A673 (cell line): ENCODE measurements at places on chromosomes 6 and 20.
A peak's percentile ranks its signal among the peaks of the same experiment; 100 is the strongest.

GRCh38 chr6:3805448-3806123 lies 43.6 kb upstream of the FAM50B start:
- peak; percentile 48 for DNase-seq

- no peak for DNase-seq
Observed at GRCh38 chr20:23131766-23132165, 45.6 kb upstream of the CD93 start.

DNA sequence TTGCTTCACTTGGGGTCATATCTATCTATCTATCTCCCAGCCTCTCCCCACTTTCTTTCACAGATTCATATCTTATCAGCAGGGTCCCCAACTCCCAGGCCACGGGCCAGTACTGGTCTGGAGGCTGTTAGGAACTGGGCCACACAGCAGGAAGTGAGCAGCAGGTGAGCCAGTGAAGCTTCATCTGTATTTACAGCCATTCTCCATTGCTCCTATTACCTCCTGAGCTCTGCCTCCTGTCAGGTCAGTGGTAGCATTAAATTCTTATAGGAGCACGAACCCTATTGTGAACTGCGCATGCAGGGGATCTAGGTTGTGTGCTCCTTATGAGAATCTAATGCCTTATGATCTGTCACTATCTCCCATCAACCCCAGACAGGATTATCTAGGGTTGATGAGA lies 14.8 kb upstream of the TAB2 start:
- no peak for DNase-seq

DNA sequence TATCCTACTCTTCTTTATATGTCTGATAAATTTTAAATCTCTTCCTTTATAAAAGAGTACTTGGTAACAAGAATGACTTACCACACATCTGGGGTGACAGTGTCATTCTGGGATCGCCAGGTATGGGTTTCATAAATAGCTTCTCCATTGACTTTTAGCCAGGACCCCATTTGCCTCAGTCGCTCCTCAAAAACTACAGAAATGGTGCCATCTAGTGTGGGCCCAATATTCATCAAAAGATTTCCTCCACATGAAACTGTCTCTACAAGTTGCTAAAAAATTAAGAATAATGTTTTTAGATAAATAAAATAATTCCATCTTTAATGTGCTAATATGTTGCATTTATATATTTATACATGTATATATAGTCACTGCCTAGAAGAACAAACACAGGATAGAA lies 9.7 kb downstream of the FUCA2 start:
- DNase-seq, result no peak

DNA sequence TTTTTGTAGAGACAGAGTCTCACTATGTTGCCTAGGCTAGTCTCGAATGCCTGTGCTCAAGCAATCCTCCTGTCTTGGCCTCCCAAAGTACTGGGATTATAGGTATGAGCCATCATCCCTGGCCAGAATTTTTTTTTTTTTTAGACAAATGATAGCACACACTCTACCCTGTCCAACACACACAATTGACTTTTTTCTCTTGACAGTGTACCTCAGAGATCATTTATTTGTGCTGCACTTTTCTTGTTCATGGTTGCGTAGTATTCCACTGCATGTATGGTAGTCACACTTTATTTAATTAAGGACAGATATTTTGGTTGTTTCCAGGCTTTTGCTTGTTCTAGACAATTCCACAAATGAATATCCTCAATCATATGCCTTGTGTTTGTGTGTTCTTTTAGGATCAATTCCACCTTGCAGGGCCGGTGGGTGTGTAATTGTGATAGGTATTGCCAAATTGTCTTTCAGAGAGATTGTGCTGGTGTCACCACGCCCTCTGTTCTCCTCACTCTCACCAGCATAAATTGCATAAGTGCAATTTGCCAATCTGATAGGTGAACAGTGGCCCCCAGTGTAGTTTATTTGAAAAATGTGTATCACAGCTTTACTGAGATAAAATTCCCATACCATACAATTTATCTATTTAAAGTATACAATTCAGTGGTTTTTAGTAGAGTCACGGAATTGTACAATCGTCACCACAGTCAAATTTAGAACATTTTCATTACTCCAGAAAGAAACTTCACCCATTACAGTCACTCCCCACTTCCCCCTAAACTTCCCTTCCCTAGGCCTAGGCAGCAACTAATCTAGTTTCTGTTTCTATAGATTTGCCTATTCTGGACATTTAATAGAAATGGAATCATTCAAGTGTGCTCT lies 20.1 kb downstream of the SRC start:
- no peak for DNase-seq

DNA sequence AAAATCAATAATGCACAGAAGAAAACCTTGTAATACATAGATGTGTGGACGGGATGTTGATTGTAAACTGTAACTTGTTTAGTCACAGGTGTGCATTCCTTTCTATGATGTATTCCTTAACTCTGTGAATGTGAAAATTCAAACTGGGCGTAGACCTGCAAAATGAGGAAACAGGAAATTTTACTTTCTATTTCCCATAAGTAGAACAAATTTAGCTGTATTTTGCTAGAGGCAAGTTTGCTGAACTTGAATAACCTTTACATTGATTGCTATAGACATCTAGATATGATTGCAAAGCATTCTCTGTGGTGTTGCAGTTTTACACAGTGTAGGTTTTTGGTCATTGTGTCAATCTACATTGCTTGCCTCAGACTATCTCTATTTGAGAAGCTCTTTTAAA lies 368.4 kb upstream of the MAN1A1 start:
- no peak for DNase-seq
